Activated naive CD4-positive, alpha-beta T cell (primary cell): ENCODE measurements at places on chromosomes 2 and 18.

- no peak for DNase-seq
Observed at GRCh38 chr2:3323360-3324035, 54.1 kb downstream of the EIPR1 start.

GRCh38 chr2:54572262-54572635 lies 116.1 kb downstream of the SPTBN1 start:
- no peak for DNase-seq

GRCh38 chr18:56563568-56563967 lies 74.8 kb downstream of the TXNL1 start:
- no peak for DNase-seq

DNA sequence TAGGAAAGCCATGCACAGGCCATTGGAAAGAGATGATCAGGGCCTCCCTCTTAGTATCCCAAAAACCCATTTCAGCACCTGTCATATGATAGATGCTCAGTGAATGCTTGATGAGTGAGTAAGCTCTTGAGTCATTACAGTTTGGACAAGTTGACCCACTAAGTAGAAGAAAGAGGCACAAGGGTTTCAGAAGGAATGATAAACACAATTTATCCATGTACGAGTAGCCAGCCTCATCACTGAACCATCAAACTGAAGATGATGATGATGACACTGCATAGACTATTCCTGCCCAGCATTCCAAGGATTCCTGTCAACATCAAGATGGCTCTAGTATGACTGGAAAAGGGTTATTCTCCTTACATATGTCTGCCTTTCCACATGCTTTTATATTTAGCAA lies 596.0 kb downstream of the BCL11A start:
- DNase-seq, result no peak

DNA sequence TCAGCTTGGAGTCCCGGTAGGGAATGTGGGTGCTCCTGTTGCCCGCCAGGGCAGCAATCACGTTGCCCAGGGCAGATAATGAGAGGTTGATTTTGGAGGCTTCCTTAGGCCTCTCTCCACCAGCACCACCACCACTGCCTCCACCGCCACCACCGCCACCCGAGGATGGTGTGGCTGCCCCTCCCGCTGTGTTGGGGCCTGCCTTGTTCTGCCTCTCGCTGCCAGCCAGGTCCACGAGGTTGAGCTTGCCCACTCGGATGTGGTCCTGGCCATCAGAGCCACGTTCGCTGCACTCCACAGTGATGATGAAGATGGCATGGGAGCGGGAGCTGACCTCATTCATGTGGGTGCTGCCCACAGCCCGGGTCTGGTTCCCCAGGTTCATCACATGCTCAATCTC lies 1.3 kb downstream of the KIF3C start:
- DNase-seq, result no peak

- no peak for DNase-seq
Observed at GRCh38 chr18:78228974-78229373, 750.6 kb upstream of the SALL3 start.

DNA sequence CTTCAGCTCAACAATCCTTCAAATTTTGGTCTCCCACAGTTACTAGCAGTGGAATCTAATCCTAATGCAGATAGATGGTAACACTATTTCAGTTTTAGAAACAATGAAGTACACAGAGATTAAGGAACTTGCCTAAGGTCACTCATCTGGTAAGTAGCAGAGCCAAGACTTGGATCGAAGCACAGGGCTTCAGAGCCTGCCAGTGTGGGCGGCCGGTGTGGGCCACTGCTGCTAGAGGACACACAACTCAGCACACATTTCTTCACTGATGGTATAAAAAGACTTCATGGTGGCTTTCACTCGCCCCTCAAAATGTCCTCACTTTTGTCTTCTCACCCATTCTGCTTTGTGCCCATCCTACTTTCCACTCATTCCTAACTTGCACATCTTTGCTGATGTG lies 11.1 kb downstream of the C2orf74 start:
- DNase-seq, result no peak

DNA sequence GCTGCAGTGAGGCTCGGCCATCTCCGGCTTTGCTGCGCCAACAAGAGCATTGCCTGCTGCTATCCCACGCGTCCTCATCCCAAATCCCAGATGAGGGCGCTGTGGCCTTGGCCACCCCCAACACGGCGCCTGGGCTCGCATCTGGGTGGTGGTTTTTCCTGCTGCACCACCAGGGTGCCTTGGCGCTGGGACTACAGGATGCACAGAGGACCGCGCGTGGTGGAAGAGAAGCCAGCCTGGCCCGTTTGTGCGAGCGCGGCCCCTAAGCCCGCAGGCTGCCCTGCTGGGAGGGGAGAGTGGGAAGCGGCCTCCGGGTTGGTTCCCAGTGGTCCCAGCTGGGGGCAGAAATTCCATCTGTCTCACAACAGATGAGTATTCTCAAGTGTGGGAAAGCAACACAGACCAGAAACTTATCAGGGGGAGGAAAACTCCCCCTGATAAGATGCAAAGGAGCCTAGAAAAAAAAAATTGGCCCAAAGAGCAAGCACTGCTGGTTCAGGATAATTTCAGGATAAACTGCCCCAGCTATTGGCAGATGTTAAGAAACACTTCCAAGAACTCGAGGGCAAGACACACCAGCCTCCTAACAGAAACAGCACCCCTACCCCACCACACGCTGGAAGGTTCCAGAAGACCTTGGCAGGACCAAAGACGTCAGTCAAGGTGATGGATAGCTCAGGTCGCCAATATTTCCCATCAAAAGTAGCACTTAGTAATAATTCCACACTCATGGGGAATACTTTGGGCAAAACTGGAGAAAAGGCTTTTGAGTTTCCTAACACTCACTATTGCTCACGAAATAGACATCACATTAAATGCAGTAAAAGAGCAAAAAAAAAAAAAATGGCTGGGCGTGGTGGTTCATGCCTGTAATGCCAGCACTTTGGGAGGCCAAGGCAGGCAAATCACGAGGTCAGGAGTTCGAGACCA lies 152.1 kb downstream of the PXDN start:
- no peak for DNase-seq

DNA sequence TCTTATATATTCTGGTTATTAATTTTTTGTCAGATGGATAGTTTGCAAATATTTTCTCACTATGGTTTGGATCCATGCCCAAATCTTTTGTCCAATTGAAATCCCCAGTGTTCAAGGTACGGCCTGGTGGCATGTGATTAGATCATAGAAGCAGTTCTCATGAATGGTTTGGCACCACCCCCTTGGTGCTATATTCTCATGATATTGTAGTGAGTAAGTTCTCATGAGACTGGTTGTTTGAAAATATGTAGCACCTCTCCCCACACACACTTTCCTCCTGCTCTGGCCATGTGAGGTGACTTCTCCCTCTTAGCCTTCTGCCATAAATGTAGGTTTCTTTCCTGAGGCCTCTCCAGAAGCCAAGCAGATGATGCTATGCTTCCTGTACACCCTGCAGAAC lies 107.7 kb upstream of the KYNU start:
- DNase-seq, result no peak

- no peak for DNase-seq
Observed at GRCh38 chr2:2708575-2709430, 377.7 kb upstream of the MYT1L start.

- DNase-seq, result no peak
Observed at GRCh38 chr2:69798909-69799526, 30.4 kb upstream of the GMCL1 start.

GRCh38 chr2:62208074-62208757 lies 12.3 kb downstream of the B3GNT2 start:
- DNase-seq, result no peak
